ENCODE measurements at places on chromosomes 4 and X.

DNA sequence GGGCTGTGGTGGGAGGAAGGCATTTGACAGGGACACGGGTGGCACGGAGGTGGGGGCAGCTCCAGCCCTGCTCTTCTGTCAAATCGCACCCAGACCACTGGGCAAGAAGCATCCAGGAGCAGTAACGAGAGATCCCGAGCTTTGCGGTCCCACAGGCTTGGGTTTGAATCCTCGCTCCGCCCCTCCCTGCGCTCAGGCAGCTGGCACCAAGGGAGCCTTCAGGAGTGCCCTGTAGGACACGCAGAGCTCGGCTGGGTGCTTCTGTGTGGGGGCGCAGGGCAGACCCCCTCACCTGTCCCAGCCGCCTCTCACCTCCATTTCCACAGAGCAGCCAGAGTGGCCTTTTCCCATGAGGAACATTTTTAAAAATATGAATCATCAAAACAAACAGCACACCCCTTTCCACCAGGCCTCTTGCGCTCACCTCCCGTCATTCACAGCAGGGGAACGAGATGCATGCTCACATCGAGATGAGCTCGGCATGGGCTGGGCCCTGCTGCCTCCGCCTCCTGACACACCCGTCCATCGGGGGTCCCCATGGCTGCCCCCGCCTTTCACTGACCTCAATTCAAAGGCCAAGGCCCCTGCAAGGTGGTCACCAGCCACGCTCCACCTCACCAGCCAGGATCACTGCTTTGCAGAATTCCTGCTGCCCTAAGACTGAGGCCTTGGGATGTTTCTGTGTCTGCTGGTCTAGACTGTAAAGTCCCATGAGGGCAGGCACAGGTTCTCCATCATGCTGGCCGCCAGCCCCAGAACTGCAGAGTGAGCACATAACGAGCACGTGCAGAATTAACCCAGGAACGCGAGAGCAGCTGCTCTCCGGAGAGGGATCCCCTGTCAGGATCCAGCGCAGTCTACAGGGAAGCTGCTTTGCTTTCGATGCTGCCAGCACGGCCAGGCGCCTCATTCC lies 52.7 kb downstream of the ACOX3 start:
- DNase-seq: no peak

DNA sequence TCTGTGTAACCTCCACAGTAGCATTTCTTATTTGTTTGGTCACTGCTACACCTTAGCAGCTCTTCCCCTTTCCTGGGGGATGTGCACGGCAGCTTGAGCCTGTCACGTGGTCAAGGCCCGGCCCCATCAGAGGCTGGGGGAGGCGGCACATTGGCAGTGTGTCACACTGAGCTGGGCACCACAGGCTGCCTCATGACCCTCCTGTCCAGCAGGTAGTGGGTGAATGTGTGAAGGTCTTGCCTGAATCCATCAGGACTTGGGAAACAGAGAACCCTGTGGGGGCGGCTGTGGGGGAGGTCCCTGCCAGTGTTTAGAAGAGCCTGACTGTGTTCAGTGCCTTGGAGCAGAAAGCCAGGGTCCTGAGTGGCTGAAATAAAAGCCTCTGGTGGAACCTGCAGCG lies 33.2 kb downstream of the WFS1 start:
- no peak for DNase-seq

- DNase-seq: peak; percentile 96
Observed at GRCh38 chr4:98518559-98519267, 139.7 kb downstream of the TSPAN5 start.

DNA sequence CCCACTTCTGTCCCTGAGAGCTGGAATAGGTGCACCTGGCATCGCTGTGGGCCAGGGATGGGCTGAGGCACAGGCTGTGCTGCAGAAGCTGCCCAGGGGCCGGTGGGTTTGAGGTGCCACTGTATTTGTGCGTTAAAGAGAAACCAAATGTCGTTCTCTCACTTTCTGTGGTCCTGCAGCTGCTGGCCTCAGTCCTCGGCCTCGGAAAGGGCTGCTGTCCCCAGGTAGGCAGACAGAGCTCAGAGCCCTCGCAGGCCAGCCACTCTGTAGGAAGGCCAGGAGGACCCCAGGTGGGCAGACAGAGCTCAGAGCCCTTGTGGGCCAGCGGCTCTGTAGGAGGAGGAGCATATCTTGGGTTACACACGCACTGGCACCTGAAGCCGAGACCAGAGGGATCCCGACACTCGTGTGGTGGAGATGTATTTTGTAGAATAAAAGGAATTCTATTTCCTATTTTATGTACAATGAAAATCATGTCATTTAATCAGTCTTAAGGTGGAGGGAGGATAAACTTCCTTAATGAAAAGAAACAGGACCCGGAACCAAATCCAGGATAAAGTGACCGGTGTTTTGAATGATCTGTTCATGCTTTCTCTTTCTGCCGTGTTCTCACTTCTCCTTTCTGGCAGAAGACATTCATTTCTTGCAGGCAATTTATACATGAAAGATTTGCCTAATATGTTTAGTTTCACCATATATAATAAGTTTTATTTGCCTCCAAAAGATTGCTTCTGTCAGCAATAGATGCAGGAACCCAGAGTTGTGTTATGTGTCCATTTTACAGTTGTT lies 54.4 kb upstream of the HGFAC start:
- DNase-seq: no peak

DNA sequence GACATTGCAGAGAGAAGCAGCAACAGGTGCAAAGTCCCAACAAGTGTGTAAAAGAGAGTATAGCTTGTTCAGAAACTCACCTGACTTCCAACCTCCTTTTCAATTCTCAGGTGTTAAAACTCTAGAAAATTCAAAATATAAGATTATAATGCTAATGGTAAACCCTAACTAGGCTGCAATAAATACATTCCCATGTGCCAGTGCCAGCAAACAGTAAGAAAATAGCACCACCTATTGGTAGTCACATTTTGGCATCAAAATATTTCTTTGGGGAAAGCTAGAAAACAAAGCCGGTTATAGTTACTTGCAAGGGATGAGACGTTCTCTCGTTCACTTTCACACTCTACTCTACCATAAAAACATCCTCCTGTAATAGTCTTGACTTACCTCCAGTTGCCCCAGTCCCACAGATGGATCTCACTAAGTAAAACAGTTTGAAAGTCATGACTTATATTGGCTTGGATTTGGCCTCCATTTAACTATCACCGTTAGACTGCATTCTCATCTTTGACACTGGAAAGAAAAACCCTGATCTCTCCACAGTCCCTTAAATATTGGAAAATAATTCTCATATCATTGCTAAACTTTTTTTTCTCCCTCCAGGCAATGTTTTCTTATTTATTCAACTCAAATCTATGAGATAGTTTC lies 9.6 kb downstream of the BMP3 start:
- DNase-seq: peak; percentile 6

DNA sequence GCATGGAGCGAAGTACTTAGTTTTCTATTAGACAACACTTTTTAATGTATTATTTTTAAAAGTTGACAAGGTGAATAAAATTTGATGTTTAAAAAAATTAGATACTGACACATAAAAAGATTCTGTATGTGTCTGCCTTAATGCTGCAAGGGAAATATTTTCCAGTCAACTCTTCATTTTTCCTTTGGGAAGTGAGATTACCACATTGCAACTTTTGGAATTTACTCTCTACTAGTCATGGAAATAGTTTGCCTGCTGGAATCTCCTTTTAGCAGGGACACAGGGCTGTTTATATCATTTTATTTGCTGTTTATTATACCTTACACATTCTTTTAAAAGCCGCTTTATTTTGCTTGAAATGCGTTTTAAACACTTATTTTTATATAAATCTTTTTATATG lies 135.1 kb downstream of the MID1 start:
- DNase-seq: no peak

GRCh38 chrX:32480019-32480418 lies 731.3 kb downstream of the DMD start:
- DNase-seq: no peak

DNA sequence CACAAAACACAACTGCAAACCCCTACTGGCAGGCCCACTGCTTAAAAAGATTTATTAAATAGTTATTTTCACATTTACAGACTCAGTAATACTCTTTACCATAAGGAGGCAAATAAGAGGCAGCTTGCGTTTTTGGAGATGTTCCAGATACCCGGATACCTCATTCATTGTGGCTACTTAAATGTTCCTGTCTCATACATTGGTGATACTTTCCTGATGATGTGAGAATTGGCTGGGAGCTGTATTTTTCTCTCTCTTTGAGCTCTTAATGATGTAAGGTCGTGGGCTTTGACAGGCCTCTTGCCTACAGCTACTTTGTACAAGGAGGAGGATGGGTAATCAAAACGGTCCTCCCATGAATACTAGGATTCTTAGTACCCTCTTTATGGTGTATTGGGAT lies 101.5 kb downstream of the AKAP4 start:
- DNase-seq: no peak

- no peak for DNase-seq
Observed at GRCh38 chr4:153541456-153542096, 75.4 kb downstream of the TMEM131L start.

DNA sequence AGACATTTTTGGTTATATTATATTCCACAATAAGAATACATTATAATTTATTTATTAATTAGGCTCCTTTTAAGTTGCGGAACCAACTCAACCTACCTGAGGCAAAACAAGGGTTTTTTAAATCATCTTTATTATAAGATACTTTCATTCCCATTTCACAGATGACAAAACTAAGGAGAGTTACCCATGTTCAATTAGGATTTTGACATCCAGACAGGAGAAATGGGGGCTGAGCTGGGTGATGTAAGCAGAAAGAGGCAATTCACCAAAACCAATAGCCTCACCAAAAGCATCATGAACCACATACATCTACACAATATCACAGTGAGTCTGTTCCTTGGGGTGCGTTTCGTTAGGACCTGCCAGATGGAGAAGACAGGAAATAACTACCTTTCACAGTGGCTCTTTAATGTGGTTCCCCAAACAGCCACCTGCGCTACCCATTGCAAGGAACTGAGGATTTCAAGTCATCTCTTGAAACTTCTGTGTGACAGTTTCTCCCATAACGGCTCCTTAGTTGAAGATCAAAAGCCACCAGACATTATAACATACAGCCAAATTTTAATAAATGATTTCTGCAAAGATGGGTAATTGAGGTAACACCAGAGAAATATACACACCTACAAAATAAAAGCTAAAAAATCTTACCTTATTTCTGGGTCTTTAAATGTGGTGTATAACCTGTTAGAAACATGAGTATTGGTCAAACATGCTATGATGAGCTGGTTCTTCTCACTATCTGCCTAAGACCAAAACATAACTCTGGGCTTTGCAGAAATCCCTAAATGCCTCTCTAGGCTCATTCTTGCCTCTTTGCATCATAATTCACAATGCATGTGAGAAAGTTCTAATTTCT lies 190.6 kb upstream of the LEF1 start:
- DNase-seq: no peak

GRCh38 chrX:45295259-45295986 lies 94.7 kb upstream of the DIPK2B start:
- no peak for DNase-seq

DNA sequence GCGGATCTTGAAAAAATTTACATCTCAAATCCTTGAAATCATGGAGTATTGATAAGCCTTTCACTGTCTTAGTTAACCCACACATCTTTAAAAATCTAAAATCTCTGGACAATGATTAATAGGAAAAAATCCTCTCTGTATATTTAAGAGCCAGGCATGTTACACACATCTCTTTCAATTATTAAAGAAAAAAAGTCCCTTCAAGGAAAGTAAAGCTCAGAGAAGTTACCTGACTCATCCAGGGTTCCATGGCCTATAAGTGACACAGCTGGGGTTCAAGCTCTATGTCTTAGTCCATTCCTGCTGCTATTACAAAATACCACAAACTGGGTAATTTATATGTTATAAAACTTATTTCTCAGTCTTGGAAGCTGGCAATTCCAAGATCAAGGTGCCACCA lies 14.2 kb upstream of the FGF16 start:
- DNase-seq: no peak

Measured in NCI-H526 treated with DMSO at 0.1 percent for 48 hours (cell line).